Suprapubic skin (tissue), 4 donors: ENCODE measurements at places on chromosomes 16 and 17.

DNA sequence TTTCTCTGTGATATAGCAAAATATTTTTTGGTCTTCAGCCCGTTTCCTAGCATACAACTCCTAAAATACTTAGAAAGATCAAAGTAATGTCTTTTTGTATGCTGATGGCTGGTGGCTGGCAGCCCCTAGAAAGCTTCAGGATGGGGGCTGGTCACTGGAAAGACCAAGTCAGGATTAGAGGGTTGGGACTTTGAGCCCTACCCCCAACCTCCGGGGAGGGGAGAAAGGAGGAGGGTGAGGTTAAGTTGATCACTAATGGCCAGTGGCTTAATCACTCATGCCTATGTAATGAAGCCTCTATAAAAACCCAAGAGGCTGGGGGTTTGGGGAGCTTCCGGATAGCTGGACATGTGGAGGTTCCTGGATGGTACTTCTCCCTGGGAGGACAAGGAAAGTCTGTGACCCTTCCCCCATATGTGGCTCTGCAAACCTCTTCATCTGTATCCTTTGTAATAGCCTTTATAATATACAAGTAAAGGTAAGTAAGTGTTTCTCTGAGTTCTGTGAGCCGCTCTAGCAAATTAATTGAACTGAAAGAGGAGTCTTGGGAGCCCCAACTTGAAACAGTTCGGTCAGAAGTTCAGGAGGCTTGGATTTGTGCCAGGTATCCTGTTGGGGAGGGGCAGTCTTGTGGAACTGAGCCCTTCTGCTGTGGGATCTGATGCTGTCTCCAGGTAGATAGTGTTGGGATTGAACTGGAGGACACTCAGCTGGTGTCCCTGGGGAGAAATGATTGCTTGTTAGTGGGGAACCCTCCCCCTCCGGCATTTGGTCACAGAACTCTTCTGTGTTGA lies 3.5 kb downstream of the SLC7A6 start:
- DNase-seq: no peak

DNA sequence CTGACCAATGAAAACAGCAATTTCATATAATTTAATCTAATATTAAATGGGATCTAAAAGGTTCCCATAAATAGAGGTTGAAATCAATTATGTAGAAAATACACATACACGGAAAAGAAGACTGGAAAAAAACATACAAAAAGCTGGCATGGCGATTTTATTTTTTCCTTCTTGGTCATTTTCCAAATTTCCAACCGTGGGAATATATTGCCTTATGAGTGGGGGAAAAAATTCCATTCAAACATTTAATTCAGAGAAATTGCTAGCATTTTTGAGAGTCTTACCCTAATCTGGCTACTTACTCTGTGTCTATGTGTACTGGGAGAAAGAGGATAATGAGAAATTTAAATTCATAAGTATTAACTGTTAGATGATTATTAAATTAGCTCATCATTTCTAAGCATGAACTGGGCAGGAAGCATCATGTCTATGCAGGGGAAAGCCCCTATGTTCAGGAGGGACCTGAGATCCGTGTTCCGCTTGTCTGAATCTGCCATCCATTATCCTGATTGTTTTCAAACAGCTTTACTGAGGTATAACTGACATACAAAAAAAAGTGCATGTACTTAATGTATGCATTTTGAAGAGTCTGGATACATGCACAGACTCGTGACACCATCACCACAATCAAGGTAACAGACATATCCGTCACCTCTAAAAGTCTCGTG lies 145.2 kb downstream of the XYLT1 start:
- DNase-seq: no peak

GRCh38 chr16:50272687-50273381 lies 6.5 kb downstream of the ADCY7 start:
- no peak for DNase-seq

- DNase-seq: no peak
Observed at GRCh38 chr17:42087736-42088705, 10.3 kb downstream of the ZNF385C start.

DNA sequence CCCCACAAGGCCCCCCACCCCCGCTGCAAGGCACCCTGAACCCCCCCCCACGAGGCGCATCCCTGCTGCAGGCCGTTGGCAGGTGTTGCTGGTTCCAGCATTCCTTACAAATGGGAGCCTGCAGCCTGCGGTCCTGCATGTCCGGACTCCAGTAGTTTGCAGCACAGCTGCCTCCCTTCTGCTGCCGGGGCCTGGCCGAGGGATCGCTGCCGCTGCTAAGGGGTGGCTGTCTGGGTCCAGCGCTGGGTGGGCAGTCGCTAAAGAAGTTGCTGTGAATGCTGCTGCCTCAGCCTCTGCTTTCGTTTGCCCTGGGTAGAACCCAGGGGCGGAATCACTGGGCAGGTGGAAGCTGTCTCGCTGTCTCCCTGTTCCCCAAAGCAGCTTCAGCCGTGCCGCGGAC lies 11.8 kb downstream of the UTS2R start:
- DNase-seq: no peak

- DNase-seq: no peak
Observed at GRCh38 chr17:64306850-64307463, 43.9 kb upstream of the TEX2 start.

- DNase-seq: no peak
Observed at GRCh38 chr17:40612599-40613244, 34.9 kb downstream of the SMARCE1 start.

- DNase-seq: no peak
Observed at GRCh38 chr17:8314797-8315763, 5.0 kb downstream of the ARHGEF15 start.

- no peak for DNase-seq
Observed at GRCh38 chr16:30355954-30356308, 823 bp upstream of the CD2BP2 start.

GRCh38 chr17:27477050-27477888 lies 21.0 kb downstream of the KSR1 start:
- DNase-seq: no peak

GRCh38 chr16:30409125-30410060 lies 2.0 kb downstream of the ZNF771 start:
- peak; percentile 94 for DNase-seq

- no peak for DNase-seq
Observed at GRCh38 chr16:70444249-70445063, 5.6 kb upstream of the ST3GAL2 start.

DNA sequence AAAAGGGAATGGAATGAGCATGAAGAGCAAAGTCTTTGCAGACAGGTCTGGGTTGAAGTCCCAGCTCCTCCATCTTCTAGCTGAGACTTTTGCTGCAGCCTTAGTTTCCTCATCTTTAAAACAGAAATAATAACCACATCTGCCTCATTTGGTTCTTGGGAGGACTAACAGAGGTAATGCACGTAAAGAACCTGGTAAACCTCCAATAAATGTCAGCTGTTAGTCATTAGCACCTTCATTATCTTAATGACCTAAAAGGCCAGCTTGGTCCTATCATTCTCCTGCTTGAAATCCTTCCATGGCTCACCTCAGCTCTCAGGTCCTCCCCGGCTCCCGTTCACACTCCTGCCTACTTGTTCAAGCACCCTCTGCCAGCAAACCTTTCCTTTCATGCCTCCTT lies 51.8 kb downstream of the SKAP1 start:
- DNase-seq: no peak
